ENCODE measurements at places on chromosomes 1 and 21.

DNA sequence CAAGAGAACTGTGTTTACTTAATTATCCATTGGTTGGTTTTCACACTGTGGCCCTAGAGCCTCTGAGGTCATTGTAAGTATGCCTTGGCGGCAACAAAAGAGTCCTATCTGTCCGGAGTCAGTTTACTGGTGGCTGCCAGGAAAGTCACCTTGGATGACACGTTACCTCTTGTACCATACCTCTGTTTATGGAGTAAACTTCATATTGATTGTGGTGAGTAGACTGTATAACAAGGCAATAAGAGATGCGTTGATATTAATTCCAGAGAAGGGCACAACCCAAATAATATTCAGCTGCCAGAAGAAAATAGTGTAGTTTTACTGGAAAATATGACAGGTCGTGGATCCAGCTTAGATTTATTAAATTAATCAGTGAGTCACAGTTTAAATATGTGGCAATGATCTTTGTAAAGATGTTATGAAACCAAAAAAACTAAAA lies 20.4 kb upstream of the KIF14 start:
- DNase-seq: no peak

GRCh38 chr21:42235593-42235992 lies 16.7 kb downstream of the ABCG1 start:
- DNase-seq: no peak

GRCh38 chr1:25559031-25559430 lies 15.6 kb downstream of the LDLRAP1 start:
- DNase-seq: no peak

DNA sequence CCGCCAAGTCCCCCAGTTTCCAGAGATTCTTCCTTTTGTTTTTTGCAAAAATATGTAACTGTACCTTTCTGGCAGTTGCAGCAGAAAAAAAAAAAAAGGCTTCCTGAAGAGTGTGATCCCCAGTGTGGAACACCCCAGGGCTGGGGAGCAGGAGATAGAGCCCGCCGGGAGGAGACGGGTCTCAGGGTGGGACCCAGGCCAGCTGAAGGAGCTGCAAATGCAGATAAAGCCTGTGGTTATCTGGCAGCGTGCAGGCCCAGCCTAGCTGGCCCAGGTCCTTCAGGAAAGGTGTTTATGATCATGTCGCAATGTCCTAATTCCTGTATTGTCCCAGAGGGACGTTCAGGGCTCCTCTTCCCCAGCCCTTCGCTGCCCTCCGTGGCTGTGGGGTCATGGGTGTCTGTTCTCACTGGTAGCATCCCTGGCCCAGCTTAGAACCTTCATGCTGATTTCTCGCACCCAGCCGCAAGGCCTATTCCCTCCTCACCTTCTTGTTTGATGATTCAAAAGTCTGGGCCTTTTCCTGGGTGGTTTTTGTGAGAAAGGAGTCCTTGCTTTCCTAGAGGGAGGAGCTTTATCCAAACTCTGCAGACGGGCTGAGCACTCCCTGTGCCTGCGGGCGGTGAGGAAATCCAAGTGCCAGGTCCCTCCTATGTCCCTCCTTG lies 26.2 kb downstream of the RNF187 start:
- no peak for DNase-seq

DNA sequence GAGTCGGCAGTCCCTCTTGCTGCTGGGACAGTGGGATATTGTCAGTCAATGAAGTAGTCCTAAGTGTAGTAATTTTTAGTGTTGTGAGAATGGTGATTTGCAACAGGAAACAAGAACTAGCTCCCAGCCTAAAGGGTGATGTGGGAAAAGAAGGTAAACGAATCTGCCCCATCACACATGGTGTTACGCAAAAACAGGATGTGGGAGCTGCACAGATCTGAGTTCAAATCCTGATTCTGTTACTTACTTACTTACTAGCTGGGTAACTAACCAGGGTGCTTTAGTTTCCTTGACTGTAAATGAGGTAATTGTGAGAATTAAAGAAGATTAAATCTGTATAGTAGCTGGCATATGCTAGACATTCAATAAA lies 22.3 kb downstream of the NAV1 start:
- no peak for DNase-seq

DNA sequence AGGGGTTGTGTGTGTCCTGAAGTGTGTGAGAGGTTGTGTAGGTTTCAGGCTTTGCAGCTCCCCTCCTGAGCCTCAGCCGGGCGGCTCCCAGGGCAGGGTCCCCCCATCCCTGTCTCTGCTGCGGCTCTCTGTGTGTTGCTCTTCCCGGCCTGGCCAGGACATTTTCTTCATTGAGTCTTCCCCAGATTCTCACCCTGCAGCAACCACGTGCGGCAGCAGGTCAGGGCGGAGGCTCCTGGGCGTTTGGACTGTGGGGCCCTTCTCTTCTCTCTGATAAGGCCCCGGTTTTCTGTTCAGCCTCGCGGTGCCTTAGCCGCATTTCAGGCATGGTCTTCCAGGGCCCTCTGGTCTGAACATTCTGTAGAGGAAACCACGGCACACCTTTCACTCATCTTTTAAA lies 1.8 kb upstream of the TCP10L start:
- no peak for DNase-seq

- DNase-seq: no peak
These were observed 9.0 kb downstream of the UMODL1 start for GRCh38 chr21:42079939-42080787.

DNA sequence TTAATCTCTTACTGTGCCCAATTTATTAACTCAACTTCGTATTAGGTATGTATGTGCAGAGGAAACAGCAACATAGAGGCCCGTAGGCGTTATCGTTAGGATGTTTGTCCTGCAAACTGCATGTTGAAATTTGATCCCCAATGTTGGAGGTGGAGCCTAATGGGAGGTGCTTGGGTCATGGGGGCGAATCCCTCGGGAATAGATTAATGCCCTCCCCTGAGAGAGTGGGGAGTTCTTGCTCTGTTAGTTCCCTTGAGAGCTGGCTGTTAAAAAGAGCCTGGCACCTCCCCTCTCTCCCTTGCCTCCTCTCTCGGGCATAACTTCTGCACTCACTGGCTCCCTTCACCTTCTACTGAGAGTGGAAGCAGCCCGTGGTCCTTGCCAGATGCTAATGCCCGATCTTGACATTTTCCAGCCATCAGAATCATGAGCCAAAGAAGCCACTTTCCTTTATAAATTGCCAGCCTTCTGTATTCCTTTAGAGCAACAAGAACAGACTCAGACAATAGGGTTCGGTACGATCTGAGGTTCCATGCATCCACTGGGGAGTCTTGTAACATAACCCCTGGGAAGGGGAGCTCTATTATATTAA lies 149.0 kb upstream of the RAB4A start:
- DNase-seq: no peak

DNA sequence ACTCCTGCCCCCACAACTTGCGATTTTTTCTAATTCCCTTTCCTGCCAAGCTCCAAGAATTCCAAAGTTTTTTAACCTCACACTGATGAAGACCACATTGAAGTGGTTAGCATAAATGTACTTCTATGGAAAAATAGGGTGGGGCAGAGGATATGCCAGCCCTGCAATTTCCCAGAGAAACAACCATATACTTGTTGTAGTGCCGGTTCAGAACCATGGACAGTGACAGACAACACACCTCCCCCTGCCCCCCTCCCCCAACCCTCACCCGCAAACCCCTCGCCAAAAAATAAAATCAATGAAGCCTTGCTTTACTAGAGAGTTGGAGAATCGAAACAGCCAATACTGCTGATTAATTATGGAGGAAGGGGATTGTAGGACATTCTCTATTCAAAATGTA lies 109.5 kb upstream of the GRIK3 start:
- DNase-seq: no peak

GRCh38 chr1:180961622-180962021 lies 48.9 kb downstream of the KIAA1614 start:
- no peak for DNase-seq

- no peak for DNase-seq
These were observed 94.9 kb downstream of the MRPL39 start for GRCh38 chr21:25512095-25513081.

GRCh38 chr1:210117198-210117597 lies 115.4 kb upstream of the SERTAD4 start:
- no peak for DNase-seq

GRCh38 chr1:24935615-24936484 lies 5.8 kb upstream of the RUNX3 start:
- no peak for DNase-seq

- DNase-seq: no peak
These were observed 218.7 kb upstream of the FGGY start for GRCh38 chr1:59078070-59078800.

- no peak for DNase-seq
These were observed 185.8 kb upstream of the CHODL start for GRCh38 chr21:18058731-18059398.

DNA sequence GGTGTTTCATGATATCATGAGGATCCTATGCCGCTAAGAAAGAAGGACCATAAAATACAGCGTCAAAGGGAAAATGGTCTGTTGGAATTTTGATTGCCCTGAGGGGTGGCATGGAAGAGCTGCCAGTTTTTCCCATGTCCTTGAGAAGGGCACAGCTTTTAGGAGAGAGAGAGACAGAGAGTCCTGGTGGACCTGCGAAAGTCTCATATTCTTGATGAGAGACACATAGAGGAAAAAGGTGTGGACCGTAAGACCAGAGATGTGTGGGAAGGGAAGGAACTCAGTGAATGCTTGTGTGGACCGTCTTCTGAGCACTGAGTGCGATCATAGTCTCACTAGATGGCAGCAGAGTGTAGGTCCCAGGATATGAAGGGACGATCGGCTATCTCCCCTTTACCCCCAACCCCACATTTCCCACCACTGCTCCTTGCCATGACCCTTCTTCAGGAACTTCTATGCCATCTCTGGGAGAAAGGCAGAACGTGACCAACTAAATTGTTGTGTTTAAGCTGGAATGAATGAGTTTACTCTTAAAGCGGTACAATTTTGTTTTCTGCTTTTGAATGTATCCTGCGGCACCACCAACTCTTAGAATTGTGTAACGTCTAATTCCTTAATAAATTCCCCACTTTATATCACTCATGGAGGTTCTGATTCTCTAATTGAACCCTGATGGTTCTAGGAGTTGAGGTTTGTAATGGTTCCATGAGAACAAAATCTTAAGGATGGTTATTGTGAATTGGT lies 117.7 kb downstream of the CTH start:
- no peak for DNase-seq

- no peak for DNase-seq
These were observed 79.3 kb upstream of the ATF3 start for GRCh38 chr1:212529211-212529741.

- no peak for DNase-seq
These were observed 102.0 kb upstream of the TRABD2B start for GRCh38 chr1:48099072-48099773.

DNA sequence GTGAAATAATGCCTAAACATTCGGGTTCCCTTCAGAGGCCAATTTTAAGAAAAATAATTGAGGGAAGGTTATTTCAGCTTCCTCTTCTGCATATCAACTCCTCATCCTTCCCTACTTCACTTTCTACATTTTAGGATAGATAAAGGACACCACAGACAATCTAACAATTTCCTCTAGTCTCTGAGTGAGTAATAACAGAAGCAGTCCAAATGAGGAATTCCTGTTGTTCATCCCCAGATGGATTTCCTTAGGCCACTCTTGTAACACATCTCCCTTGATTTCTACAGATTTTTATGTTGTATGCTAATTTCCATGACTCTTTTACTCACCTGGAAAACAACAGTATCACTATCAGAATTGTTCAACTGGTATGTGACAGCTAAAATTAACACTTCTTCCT lies 87.7 kb upstream of the LYPLAL1 start:
- no peak for DNase-seq

DNA sequence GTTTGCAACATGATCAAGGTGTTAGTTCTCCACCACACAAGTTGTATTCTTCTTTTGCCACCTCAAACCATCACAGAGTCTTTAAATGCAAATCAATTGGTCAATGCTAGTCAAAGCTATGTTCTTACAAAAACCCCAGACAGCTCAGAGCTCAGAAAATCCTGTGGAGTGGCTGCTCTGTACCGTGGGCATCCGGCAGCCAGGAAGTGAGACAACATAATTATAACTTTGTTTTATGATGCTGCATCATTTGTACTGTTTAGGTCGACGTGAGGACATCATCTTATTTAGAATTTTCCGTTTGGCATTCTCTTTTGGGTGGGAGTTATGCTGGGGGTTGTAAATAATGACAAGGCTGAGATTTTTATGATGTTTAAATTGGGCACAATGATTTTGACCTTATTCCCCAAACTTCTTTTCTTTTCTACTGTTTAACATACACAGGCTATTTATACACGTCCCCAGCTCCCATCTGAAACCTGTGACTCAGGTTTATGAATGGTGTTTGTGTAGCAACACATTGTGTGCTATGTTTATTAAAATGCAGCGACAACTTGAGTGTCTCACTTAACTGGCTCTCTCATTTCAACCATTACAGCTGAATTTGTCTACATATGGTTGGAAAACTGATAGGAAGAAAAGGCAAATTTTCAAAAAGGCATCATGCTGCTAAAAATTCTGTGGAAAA lies 124.0 kb downstream of the CNIH3 start:
- no peak for DNase-seq

DNA sequence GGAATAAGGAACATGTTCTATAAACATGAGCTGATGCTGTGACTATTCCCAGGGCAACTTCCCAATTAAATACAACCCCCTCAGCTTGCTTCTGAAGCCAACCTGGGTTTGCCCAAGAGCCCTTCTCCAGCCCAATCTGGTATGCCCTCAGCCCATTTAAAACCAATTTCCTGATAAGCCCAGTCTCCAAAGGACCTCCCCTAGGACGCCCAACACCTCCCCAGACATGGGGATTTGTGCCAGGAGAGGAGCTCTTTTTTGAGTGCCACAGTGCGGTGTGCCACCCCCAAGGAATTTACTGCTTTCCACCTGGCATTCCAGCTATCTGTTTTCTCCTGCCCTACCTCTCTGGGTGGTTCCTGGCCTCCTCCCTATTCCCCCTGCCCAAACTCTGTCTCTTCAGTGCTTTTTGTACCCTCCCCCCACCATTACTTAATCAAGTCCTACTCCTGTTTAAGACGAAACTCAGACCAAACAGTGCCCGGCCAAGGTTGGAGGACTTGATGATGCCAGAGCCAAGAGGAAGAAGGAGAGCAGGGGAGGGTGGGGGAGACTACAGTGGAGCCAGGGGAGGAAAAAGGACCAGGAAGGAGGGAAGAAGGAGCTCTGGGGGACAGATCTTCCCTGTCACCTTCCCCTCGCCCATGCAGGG lies 11.4 kb upstream of the EFNA1 start:
- DNase-seq: no peak
